Activated naive CD4-positive, alpha-beta T cell treated with anti-CD3 and anti-CD28 coated beads, Interleukin-2, amount 50 U/mL, for 16 hours (primary cell): ENCODE measurements at places on chromosomes 1 and 21.
A peak's percentile ranks its signal among the peaks of the same experiment; 100 is the strongest.

- DNase-seq, result no peak
These were observed 22.7 kb upstream of the CCSAP start for GRCh38 chr1:229365569-229365968.

- no peak for DNase-seq
These were observed 41.5 kb downstream of the IER5 start for GRCh38 chr1:181129771-181130606.

- DNase-seq, result no peak
These were observed 398.7 kb downstream of the BRINP2 start for GRCh38 chr1:177569476-177569875.

GRCh38 chr1:85320371-85321131 is 44.1 kb upstream of the BCL10 start:
- no peak for DNase-seq

DNA sequence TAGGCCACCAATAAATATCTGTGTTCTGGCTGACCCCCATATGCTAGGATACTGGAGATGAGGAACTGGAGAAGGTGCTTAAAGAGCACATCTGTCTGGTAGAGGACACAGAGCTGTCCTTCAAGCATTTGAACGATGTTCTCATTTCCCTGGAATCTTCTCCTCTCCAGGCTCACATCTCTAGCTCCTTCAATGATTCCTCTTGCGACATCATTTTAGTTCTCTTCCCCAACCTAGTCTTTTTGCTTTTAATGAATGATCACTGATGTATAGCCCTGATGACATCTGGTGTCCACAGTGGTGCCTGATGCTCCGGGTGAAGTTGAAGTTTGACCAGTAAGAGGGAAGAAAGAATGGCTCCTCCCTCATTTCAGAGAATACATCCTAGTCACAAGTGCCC is 80.8 kb upstream of the UBE2U start:
- DNase-seq, result no peak

DNA sequence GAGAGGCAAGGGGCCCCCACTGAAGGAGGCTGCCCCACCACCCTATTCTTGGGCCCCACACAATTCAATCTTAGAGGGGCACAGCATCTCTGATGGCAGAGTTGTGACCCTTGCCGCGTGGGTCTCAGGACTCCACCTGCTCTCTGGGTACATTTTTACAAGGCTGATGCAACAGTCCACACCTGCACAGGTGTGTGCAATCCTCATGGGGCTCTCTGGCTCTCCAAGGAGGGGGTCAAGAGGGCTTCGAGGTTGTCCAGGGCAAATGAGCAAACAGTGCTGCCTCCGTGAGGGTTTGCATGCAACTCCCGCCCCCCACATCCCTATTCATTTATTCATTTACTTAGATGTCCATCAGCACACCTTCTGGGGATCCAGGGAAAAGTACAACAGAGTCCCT is 81.6 kb upstream of the IFFO2 start:
- no peak for DNase-seq

- DNase-seq, result no peak
These were observed 97.8 kb downstream of the SCMH1 start for GRCh38 chr1:41144285-41144684.

DNA sequence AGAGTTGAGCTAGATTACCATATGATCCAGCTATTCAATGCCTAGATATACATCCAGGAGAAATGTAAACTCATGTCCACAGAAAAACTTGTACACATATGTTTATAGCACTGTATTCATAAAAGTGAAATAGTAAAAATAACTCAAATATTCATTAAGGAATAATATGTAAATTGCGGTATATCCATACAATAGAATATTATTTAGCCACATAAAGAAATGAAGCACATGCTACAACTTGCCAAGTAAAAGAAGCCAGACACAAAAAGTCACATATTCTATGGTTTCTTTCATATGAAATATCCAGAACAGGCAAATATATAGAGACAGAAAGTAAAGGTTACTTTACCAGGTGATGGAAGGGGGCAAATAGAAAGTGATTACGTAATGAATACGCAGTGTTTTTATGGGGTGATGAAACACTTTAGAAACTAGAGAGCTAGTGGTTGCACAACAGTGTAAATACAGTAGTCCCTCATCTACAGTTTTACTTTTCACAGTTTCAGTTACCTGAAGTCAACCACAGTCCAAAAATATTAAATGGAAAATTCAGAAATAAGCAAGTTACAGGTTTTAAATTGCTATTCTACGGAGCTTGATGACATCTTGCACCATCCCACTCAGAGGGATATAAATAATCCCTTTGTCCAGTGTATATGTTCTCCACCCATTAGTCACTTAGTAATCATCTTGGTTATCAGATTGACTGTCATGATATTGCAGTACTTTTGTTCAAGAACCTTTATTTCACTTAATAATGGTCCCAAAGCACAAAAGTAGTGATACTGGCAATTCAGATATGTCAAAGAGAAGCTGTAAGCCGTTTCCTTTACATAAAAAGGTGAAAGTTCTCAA is 62.3 kb downstream of the ZNF644 start:
- DNase-seq, result no peak

- DNase-seq, result no peak
These were observed 9.0 kb downstream of the CFH start for GRCh38 chr1:196660852-196661251.

DNA sequence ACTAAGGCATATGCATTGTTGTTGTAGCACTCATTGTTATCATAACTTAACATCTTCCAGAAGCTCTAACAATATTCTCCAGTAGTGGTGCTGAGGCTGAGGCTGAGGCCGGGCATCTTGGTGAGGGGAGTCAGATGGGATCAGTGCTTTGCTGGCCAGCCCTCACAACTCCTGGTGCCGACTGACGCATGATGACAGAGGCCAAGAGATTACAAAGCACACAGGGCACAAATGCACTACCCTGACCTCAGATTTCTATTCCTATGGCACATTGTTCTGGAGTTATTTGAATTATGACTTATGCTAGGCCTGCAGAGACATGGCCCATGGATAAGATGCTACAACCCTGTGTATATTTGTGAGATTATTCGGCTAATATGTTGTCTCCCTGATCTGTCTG is 8.3 kb upstream of the IGSF5 start:
- no peak for DNase-seq

GRCh38 chr1:102550729-102551384 is 554.1 kb upstream of the OLFM3 start:
- DNase-seq, result no peak

- no peak for DNase-seq
These were observed 6.1 kb downstream of the SPOCD1 start for GRCh38 chr1:31809698-31810097.

- DNase-seq, result no peak
These were observed 19.9 kb downstream of the CLDN17 start for GRCh38 chr21:30146558-30147282.

DNA sequence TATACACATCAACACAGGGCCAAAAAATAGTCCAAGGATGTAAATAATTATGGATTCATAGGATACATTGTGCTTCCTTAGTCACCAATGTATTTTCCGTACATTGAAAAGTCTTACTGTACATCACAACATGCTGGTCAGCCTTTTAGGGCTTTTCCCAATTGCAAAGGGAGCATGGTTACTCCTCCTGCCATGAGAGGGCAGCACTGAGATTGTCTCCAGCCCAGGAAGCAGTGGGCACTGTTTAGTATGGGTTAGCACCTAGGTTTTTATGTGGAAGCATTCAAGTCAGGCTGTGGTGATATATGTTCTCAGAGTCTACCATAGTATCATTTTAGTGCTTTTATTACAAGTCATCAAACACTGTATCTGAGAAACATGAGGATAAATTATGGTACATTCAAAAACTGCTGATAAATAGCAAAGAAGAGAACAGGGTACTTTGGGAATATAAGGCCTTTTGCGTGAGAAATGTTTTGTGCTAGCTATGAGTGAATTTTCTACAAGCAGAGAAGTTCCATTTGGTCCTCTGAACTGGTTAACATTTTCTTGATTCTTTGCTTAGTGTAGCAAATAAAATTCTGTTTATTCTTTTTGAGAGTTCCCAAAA is 34.0 kb downstream of the ST6GALNAC5 start:
- DNase-seq, result peak; percentile 15

GRCh38 chr1:69688193-69688592 is 120.5 kb downstream of the LRRC7 start:
- no peak for DNase-seq

- DNase-seq, result no peak
These were observed 42.6 kb downstream of the LMX1A start for GRCh38 chr1:165313903-165314302.

DNA sequence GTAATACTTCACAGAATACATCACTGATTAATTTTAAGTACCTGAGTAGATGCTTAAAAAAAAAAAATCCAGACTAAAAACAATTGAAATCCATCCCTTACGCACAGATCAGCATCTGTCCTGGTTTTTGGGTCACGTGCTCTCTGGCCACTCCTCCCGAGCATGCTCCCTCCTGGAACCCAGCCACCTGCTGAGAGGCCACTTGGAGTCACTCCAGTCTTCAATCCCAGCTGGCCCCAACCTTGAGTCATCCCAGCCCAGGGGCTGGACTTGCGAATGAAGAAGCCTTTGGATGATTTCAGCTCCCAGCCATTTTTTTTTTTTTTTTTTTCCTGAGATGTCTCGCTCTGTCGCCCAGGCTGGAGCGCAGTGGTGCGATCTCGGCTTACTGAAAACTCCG is 8.9 kb downstream of the MAP1LC3C start:
- DNase-seq, result no peak

GRCh38 chr1:29706936-29707335 is 470.6 kb downstream of the PTPRU start:
- no peak for DNase-seq

DNA sequence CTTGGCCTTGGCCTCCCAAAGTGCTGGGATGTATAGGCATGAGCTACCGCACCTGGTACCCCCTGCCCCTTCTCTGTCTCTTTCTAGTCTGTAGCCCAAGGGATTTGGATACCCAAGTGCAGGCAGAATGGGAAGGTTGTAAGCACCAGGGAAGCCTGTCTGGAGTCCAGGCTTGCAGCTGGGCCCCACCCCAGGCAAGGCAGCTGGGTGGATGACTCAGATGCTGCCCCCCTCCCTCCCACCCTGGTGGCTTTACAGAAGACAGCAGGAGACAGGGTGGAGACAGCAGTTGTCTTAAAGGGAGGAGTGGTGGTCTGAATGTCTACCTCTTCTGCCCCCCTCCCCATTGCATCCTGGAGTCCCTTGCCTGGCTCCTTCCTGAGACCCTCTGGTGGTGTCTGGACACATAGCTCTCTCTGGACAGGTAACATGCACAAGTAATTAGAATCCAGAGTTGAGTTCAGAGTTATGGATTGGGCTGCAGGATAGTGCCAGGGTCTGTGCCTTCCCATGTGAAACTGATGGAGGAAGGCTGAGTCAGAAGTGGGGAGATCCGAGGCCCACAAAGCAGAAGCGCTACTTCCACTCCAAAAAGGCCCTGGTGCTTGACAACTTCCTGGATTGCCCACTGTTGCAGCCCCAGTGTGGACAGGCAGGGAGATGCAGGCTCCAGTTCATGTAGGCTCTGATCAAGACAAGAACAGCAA is 5.1 kb downstream of the LMNA start:
- DNase-seq, result no peak

DNA sequence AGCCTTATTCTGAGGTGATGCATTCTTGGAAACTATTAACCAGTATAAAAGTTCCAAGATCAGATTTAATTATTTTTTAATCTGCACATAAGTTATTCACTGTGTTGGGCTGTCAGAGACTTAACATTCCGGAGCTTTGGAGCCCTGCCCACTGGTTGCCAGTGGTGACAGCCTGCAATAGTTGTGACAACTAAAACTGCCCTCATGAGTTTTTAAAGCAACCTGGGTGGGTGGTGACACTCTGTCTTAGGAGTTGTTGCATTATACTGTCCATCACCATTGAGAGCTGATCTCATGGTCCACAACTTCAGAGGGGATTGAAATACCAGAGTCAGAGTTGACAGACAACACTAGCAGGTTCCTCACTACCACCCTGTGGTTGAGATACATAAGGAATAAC is 653.9 kb upstream of the USP24 start:
- DNase-seq, result no peak

DNA sequence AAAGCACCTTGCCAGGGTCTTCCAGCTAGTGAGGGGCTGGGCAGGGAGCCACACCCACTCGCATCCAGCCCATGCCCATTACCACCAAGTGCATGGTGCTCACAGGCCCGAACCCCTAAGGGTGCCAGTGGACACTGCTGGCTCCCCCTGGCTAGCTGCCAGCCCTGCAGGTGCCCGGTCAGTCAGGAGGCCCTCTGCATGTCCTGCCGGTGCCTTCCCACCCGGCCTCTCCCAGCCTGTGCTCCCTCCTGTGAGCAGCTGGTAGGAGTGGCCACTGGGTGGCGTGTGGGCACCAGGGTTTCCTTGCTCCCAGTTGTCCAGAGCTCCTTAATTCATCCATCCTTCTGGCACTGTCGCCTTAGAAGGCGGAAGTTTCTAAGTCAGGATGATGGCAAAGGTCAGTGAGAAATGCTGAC is 33.4 kb downstream of the QSOX1 start:
- DNase-seq, result no peak

DNA sequence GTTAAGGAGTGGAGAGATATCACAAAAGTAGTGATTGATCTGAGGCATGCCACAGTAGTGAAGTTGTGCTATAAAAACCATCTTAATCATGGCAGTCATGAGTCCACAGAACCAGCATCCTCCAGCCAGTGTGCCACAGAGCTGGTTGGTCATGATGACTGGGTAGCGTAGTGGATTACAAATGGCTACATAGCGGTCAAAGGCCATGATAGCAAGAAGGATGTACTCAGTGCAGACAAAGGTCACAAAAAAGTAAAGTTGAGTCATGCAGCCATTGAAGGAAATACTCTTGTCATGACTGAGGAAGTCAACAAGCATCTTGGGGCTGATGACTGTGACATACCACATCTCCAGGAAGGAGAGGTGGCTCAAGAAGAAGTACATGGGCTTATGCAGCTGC is 6.7 kb downstream of the OR6Y1 start:
- no peak for DNase-seq

DNA sequence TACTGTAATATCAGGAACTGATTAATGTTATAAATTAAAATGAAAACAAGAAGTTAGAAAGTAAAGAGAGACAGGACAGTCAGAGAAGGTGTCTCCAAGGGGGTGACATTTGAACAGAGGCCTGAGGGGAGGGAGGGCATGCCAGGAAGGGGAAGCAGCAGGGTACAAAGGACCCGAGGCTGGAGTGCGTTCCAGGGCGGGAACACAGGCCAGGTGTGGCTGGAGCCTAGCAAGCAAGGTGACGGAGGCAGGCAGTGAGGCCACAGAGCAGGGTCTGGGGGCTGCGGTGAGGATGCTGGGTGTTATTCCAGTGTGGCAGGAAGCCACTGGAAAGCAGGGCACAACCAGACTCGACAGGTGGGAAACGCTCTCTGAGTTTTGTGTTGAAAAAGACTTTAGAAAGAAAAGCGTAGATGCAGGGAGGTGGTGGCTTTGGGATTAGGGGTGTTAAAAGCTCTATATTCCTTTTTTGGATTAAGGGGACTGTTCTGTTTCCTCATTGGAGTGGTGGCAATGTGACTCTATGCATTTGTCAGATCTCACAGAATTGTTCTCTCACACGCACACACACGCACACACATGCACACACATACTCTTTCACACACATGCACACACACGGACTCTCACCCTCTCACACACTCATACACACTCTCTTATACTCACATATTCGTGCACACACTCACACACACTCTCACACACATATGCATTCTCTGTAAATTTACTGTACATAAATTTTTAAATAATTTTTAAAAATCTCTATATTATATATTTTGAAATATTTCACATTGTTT is 124.5 kb downstream of the GLIS1 start:
- DNase-seq, result no peak

- no peak for DNase-seq
These were observed 84.2 kb downstream of the ABCA4 start for GRCh38 chr1:94036730-94037129.
